Calu3 (cell line): ENCODE measurements at places on chromosomes 11 and 22. TPM values are rescaled to one million over a fixed set of nuclear protein-coding genes. Genes with fewer than 3 reads are reported as not detected.

DNA sequence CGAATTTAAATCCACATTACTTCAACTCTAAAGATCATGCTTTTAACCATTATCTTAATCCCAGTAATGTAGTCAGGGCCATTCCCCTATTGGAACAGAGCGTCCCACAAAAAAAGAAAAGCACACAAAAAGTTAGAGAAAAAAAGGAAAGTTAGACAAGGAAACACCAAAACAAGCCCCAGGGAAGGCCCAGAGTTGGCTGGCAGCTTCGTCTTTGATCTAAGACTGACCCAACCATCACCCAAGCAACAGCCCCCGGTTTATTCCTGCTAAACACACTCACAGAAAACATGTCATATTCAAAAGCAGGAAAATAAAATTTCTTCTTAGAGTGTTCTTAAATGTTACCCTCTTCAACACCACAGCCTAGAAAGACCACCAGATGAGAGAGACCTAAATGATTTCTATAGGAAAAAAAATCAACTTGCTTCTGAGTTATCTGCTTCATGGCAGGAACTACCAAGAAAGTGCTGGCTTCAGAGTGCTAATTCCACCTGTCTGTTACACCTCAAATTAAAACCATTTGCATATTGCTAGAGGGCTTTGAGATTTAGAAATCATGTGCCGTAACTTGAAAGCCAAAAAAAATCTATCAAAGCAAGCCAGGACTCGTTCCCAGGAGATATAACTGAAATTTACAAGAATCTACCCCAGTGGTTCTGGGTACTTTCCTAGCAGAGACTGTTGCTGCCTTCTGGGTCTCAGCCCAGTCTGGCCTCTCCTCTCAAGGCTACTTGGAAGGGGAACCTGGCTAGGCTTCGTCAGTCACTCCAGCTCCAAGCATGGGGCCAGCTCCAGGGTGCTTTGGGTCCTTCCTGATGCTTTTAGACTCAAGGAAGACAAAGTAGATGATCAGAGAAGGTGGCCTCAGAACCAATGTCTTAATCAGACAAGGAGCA lies 31.2 kb downstream of the POU2AF3 start:
- no peak for DNase-seq

GRCh38 chr11:49952091-49952490 lies at the start of gene OR4C13:
Gene OR4C13 (plus strand): TSS chr11:49952391. CDS start chr11:49952423, 32 bp downstream.
- DNase-seq: no peak

DNA sequence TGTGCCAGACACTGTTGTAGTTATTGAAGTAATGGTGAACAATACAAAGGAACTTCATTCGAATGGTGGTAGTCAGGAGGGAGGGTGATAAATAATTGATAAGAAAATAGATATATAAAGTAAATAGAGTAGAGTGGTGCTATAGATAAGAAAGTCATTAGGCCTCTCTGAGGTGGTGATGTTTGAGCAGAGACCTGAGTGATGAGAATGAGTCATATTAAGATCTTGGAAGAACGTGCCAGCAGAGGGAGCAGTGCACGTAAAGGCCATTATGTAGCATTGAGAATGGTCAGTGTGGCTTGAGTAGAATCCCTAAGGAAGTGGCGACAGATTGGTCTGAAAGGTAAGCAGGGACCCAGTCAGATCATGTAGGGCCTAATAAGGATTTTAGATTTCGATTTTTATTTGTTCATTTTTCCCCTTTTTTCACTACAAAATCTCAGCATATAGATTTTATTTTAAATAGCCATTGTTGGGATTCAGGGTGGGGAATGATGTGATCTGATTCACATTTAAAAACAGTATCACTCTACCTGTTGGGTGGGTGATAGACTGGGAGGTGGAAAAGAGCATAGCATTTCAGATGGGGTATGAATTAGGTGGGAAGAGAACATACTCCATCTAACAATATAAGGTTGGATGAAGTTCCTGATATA lies 44.7 kb downstream of the CCDC90B start:
- peak; percentile 52 for DNase-seq

- no peak for DNase-seq
These were observed 178.4 kb downstream of the NAV2 start for GRCh38 chr11:19891022-19891421.

DNA sequence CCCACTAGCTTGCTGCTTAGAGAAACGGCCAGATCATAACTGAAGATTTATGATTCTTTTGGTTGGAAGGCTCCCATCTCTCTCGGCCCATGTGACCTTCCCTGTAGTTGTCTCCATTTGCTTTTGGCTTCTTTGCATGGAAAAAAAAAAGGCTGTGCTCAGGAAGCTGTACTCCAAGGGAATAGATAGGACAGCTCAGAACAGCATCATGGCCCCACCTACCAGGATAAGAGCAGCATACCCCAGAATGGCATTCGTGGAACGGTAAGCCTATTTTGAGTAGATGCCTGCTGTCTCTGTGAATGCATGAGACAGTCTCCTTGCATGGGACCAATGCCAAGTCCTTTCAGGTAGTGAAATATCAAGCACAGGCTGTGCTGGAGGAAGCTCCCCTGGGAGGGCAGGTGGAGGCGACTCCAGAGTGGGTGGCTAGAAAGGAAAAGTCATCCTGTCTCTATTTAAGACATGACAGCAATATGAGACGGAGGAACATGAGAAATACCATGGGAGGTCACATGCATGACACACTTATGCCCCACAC lies 94.1 kb upstream of the AMOTL1 start:
- no peak for DNase-seq

GRCh38 chr11:18536209-18536608 lies 9.5 kb upstream of the TSG101 start:
- DNase-seq: no peak

DNA sequence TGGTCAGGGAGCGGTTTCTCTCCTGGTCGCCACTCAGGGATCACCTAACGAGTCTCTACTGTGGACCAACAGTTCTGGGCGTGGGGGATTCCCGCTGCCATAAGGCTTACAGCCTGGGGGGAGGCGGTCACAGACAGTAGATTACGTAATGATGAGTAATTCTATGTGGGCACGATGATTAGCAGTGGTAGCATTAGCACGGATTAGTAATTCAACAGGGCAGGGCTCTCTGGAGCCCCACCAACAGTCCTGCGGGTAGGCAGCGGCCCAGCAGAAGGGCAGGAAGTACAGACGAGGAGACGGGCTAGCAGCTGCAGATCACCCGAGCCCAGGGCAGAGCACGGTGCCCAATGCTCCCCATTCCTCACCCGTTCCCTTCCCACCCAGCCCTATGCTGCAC lies 3.6 kb downstream of the SHISAL1 start:
- DNase-seq: peak; percentile 50

The FAT3 gene
- 0.22 and 0.68 TPM in 2 replicates for total RNA-seq

The GAL3ST1 gene
- 6.5 and 8.2 TPM in 2 replicates for total RNA-seq

The CCND1 gene
- 392 and 433 TPM in 2 replicates for total RNA-seq

The GAB4 gene
- not detected in 2 replicates for total RNA-seq

The DDIAS gene
- 10.9 and 14.1 TPM in 2 replicates for total RNA-seq

The TRAPPC4 gene
- 42.0 and 43.9 TPM in 2 replicates for total RNA-seq
